Thyroid gland (tissue), 4 donors: ENCODE measurements at places on chromosomes 6 and 20.

- no peak for DNase-seq
These were observed 156.0 kb upstream of the SOX4 start for GRCh38 chr6:21437581-21437980.

- DNase-seq: no peak
These were observed 74.0 kb downstream of the UNC5CL start for GRCh38 chr6:40965046-40965445.

- peak; percentile 72 for DNase-seq
These were observed at the start of gene SPEF1 for GRCh38 chr20:3781153-3781910. SPEF1 (minus strand) TSS chr20:3781448; CDS start chr20:3781287, 161 bp downstream.

- peak; percentile 82 for DNase-seq
These were observed 60.2 kb upstream of the RALY start for GRCh38 chr20:33933469-33933909.

GRCh38 chr6:134678436-134678889 lies 271.4 kb downstream of the ALDH8A1 start:
- DNase-seq: peak; percentile 81

DNA sequence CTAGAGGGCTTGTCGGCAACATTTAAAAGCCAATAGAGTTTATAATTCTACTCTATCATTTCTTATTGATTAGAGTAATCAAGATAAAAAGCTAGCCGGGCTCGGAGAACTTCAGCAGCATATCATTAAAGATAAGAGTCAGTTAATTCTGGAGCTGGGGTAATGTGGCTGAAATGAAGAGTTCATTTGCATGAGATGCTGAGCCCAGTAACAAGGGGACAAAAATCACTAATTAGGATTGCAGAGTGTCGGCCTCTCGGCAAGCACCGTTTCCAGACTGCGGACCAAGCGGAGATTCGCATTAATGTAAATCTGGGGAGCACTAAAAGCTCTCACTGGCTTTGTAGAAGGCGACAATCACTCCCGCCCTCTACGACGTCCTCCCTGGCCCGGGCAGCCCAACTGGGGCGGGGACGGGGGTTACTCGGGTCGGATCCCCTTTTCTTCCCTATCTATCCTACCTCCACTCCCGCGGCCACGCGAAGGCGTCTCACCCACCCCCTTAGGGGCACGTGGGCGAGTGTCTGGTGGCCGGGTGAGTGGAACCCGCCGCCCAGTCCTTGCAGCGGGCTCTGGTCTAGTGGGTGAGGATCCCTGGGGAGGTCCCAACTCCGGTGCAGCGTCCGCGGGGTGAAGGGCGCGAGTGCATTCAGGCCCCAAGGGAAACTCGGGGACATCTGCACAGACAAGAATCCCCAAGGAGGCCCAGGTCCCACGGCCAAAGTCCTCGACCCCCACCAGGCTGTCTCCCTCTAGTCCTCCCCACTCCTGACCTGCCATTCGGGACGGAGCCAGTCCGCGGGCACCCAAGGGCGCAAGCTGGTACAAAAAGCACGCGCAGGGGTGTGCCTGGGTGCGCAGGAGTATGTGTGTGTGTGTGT lies 42.2 kb upstream of the OSTM1 start:
- no peak for DNase-seq

DNA sequence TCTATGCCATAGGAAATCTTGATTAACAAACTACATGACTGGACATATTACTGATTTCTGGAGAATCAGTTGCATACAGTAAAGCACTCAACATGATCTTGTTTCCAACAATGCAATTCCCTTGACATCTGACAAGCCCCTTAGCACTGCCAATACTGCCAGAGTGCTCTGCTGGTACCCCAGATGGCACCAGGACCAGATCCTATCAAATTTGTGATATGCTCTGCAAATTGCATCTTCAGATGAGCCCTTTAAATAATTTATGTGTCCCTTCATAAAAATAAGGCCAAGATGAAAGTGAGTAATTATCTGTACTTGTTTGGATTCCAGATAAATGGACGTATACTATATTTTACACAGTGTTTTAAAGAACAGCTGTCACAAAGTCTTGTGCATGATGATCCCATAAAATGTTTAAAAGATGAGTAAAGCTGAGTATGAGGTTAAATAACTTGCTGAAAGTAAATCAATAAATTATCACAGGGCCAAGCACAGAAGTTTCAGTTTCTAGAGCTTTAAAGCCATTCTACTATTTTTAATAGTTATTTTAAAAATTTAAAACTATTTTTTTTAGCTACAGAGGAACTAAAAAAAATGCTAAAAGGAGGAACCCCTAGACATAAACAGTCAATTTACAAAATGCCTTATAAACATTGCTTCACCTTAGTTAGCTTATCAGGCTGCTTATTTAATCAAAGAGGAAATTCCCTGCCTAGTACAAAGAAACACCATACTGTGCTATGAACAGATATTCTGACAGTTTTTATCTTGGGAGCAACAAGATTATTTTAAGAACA lies 42.1 kb downstream of the NUDT3 start:
- DNase-seq: no peak

GRCh38 chr6:90581146-90581545 lies 5.7 kb downstream of the MAP3K7 start:
- DNase-seq: no peak

- peak; percentile 76 for DNase-seq
These were observed 5.9 kb downstream of the PYGB start for GRCh38 chr20:25253606-25254275.

DNA sequence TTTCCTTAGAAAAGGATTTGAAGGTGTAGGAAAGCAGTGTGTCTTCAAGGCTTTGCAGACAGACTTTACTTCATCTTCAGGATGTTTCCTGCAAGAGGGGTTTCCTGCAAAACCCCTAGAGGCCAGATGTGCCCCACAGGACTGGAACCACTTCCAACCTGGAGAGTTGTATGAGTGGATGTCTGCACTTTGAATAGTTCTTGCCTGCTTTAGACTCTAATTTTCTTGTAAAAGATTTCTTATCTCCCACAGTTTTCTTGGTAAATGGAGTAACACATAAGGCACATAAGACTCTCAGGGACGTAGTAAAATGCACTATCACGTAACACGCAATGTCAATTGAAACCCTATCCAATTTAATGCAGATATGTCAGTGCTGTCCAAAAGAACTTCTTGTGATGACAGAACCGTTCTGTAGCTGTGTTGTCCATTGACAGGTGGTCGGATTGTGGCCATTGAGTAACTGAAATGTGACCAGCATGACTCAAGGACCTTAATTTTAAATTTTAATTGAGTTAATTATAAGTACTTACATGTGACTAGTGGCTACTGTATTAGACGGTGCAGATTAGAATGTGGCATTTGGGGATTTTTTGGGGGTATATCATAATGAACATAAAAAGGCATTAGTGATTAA lies 118.7 kb downstream of the JARID2 start:
- no peak for DNase-seq

- DNase-seq: no peak
These were observed 117.8 kb upstream of the SUPT3H start for GRCh38 chr6:45495429-45496084.

- DNase-seq: no peak
These were observed 35.9 kb downstream of the ANKRD60 start for GRCh38 chr20:58192567-58192966.

DNA sequence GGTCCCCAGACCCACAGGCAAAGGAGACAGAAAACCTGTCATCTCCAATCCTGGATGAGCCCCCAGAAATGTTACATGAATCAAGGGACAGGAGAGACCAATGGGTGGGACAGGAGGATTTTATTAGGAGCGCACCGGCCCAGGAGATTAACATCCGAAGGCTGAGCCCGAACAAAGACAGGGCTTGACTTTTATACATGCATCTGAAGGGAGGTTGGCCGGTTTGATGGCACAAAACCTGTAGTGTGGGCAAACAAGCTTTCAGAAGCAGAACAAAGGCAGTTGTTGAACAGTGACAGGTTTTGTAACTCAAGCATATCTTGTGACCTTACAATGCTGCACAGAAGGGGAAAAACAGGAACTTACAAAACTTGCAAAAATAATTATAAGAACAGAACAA lies 83.9 kb upstream of the GPR6 start:
- no peak for DNase-seq

GRCh38 chr6:168061269-168062210 lies 17.5 kb downstream of the FRMD1 start:
- DNase-seq: no peak

DNA sequence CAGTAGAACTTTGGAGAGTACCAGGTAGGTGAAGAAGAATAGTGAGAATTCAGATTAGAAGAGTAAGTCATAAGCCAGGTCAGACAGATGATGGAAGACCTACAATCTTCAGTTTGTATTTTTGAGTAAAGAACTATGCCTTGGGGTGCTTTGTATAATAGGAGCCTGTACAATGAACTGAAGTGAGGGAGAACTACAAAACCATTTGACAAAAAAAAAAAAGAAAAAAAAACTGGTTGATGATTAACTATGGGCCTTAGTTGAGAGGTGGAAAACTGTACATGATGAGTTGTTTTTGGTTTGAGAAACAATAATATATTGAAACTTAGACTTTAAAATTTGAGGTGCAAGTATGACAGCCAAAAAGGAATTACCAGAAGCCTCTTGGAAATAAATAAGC lies 25.7 kb downstream of the VTA1 start:
- no peak for DNase-seq

DNA sequence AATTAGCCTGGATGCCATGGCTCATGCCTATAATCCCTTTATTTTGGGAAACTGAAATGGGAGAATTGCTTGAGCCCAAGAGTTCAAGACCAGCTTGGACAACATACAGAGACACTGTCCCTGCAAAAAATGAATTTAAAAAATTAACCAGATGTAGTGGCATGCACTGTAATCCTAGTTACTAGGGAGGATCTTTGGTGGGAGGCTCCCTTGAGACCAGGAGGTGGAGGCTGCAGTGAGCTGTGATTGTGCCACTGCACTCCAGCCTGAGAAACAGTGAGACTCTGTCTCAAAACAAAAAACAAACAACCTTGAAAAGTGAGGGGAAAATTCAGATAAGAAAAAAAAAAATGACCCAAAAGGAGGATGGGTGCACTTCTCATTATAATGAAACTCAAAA lies 23.4 kb downstream of the CAP2 start:
- no peak for DNase-seq

DNA sequence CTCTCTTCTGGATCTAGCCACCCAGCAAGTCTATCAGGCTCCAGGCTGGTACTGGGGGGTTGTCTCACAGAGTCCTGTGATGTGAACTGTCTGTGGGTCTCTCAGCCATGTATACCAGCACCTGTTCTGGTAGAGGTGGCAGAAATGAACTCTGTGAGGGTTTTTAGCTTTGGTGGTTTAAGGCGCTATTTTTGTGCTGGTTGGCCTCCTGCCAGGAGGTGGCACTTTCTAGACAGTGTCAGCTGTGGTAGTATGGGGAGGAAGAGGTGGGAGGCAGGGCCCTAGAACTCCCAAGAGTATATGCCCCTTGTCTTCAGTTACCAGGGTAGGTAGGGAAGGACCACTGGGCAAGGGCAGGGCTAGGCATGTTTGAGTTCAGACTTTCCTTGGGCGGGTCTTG lies 75.8 kb downstream of the SNAP91 start:
- no peak for DNase-seq

GRCh38 chr6:100899202-100899601 lies 18.1 kb upstream of the ASCC3 start:
- no peak for DNase-seq
